ENCODE measurements at places on chromosomes 5 and 9.

DNA sequence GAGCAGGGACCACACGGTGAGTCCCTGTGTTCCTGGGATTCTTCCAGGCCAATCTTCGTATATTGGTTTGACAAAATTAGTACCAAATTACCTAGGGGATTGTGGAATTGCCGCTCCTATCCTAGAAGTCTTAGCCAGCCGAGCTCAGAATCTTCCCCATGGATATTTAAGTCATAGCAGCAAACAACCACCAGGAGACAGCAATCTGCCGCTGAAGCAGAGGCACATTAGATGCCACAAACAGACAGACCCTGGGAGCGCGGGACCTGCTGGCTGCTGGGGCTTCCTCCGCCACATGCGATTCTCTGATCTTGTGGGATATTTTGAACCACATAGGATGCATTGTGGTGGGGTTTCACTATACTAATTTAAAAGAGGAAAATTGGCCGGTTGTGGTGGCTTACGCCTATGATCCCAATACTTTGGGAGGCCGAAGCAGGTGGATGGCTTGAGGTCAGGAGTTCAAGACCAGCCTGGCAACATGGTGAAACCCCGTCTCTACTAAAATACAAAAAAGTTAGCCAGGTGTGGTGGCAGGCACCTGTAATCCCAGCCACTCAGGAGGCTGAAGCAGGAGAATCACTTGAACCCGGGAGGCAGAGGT lies 31.7 kb upstream of the ZBTB43 start:
- no peak for DNase-seq

- no peak for DNase-seq
These were observed 12.2 kb downstream of the RNF130 start for GRCh38 chr5:180059326-180059725.

DNA sequence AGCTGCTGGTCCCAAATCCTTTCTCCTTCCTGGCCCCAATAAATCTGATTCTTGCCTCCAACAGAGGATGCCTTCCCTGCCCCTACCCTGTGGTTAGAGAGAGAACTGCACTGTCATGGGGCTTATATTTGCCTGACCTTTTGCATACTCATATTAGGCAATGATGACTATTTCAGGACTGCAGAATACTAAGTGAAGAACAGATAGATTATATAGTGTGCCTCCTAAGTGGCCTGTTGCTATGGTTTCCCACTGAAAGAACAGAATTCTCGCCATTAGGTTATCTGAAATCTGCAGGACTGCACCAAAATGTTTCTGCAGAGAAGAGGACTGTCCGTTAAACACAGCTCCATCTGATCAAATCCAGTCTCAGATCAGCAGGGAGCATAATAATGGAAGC lies 87.3 kb upstream of the CCNG1 start:
- no peak for DNase-seq

GRCh38 chr9:117245175-117245829 lies 169.6 kb downstream of the ASTN2 start:
- DNase-seq, result no peak

DNA sequence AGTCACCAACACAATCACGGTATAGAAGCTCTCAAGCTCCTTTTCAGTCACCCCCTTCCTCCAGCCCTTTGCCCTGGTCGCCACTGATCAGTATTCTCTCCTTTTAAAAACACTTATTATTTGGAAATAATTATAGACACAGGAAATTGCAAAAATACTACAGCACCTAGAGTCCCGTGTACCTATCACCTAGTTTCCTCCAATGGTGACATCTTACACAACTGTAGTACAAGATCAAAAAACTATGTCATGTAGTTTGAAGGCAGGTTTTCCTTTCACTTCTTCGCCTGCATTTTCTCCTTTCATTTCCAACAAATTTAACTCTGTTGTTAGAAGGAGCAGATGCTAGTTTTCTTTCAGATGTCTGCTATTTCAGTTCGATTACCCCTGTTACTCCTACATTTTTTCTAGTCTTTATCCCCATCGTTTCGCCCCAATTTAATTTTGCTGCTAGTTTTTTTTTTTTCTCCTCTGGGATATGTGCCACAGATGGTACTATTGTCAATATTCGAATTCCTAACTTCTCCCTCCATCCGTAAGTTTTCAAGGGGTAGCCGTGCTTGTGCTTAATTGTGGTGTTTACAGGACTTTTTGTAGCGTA lies 612 bp upstream of the ATG10 start:
- peak; percentile 22 for DNase-seq

GRCh38 chr9:113559834-113560800 lies 96.6 kb downstream of the RGS3 start:
- DNase-seq, result no peak

DNA sequence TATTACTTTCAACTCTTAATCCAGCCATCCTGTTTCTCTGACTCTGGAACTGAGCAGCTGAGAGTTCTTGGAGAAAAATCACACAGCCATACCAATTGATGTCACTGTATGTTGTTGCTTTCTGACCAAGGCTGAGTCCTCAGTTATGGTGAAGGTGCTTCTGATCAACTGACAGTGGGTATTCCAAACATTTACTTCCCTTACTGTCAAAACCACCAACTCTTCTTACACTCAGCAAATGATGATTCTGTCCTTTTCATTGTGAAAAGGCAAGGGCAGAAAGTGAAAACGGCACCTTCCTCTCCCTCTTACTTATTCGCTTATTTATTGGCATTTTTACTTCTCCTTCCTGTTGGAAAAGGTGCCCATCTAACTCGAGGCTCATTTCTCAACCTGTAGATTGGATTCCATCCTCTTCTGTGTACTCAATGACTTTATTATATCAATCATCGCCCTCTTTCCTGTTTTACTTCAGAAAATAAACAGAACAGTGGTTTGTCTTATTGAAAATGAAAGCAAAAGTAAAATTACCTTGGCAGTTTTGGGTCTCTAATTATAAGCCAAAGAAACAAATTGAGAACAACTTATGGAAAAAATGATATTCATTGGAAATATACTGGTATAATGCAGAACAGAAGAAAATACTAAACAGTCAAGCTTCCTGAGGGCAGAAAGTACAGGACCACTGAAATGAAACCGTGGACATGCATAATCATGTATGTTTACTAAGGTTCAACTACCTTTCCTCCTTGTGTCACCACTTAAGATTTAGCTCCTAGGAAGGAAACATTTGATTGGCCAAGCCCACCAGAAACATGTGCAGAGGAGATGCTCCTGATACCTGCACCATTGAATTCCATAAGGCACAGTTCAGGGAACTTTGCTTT lies 104.5 kb upstream of the CHD1 start:
- DNase-seq, result no peak

DNA sequence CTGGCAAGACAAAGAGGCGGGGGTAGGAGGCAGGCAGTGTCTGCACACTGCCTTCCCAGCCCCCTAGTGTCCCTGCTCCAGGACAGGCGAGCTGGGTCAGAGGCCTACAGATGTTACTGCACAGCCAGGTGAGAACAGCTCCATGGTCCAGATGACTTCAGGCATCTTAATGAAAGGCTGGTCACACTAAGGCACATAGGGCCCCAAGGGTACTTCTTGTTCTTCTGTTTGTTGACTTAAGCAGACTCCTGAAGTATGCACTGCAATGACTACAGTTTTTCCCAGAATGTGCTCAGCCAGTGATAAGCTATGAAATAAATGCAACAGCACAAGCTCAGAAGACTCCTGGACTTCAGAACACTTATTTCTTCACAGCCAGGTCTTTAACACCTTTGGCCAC lies 27.4 kb downstream of the ATPSCKMT start:
- DNase-seq, result no peak

- DNase-seq, result no peak
These were observed at the start of gene TNFSF15 for GRCh38 chr9:114805670-114806525. TSS of gene TNFSF15 (minus strand) at chr9:114806039. CDS start at chr9:114806012, 27 bp downstream.

GRCh38 chr9:107973451-107973850 lies 483.9 kb upstream of the KLF4 start:
- no peak for DNase-seq

DNA sequence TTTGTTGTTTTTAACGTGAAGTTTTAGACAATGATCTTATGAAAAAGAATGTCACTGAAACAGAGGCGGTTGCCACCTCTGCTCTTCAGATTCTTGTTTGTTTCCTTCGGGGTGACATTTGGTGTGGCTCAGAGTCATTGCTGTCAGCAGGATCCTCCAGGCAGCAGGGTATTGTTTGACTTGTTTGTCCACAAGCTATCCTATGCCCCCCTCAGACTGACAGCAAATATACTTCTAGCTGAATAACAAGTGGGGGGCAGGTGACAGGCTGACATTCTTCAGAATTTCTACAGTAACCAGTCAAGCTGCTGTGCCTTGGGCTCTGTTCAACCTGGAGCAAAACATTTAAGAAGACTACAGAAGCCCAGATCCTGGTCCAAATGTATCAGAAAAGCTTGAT lies 383.3 kb downstream of the YTHDC2 start:
- no peak for DNase-seq

DNA sequence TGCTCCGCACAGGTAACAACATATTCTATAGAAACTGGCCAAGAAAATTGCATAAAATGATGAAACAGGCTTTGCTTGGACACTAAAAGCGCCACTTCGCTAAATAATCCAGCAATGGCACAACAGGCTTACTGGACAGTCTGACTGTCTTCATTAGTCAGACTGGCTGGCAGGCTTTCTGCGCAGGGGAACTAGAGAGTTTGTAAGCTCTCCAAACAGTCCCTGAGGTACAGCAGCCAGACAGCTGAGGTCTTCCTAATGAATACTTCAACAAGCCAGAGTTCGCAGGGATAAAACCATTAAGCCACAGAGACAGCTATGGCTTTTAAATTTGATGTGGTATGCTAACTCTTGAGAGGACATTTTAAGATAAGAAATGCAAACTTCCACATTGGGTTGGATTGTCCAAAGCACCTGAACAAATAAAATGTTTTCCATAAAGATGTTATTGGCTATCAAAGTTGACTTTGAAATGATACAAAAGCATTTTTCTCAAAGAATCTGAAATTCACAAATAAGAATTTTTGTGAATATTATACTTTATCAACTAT lies 20.7 kb downstream of the PLK2 start:
- DNase-seq, result no peak

GRCh38 chr9:122402403-122402871 lies 31.6 kb downstream of the PTGS1 start:
- DNase-seq, result no peak

- DNase-seq, result no peak
These were observed 19.8 kb downstream of the CKMT2 start for GRCh38 chr5:81252904-81253303.

DNA sequence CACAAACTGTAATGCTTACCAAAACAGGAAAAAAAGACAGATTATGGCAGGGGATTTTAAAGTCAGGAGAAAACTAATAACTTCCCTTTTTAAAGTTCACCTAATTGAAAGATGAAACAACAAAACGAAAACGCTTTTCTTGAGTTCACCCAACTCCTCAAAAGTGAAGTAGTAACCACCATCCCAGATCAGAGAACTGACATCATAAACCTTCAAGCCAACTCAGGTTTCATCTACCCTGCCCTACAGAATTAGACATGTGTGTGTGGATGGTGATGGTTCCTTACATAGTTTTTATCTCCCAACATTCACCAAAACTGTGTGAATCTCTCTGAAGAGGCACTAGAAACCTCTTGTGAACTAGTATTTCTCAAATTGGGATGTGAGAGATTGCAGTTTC lies 195.2 kb upstream of the PTGER4 start:
- DNase-seq, result no peak

DNA sequence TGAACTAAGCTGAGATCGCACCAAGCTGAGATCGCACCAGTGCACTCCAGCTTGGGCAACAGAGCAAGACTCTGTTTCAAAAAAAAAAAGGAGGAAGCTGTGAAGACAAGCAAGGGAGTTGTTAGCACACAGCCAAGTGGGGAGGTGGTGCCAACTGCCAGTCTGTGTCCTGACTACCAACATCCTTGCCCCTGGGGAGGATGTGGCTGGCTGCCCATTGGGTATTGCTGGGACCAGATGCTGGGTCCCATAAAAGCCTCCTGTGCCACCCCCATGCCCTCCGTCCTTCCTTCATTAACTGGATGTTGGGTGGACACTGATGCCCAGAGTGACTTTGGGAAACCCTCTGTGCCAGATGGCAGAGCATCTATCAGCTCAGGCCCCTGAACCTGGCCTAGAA lies 157.1 kb upstream of the COL5A1 start:
- no peak for DNase-seq

GRCh38 chr5:79636981-79637733 lies 24.9 kb downstream of the TENT2 start:
- DNase-seq, result no peak

GRCh38 chr5:169914766-169915165 lies 65.5 kb downstream of the INSYN2B start:
- DNase-seq, result no peak

GRCh38 chr5:134642931-134643530 lies 5.6 kb upstream of the SEC24A start:
- no peak for DNase-seq

DNA sequence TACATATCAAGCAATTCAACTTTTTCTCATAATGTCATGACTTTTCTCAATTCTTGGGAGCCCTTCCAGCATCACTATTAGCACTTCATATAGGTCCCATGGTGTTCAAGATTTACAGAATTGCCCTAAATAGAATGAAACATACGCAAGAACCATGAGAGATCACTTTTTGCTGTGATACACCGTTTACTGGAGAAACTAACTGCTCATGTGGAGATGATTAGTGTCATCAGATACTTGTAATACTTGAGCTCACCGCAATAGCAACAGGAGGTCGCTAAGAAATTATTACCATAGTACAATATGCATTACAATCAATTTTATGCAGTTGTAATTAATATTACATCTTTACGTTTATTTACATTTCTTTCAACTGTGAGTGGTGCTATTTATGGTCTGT lies 4.8 kb upstream of the PCSK5 start:
- DNase-seq, result no peak

GRCh38 chr9:27504259-27504658 lies 19.8 kb upstream of the IFNK start:
- no peak for DNase-seq

GRCh38 chr9:15142878-15143534 lies 164.0 kb downstream of the TTC39B start:
- DNase-seq, result peak; percentile 28

GRCh38 chr5:171893290-171893886 lies 107.8 kb downstream of the SMIM23 start:
- no peak for DNase-seq

GRCh38 chr5:130526708-130527107 lies 622.4 kb downstream of the CHSY3 start:
- DNase-seq, result no peak

GRCh38 chr5:162824360-162824759 lies 613.0 kb upstream of the CCNG1 start:
- DNase-seq, result no peak

DNA sequence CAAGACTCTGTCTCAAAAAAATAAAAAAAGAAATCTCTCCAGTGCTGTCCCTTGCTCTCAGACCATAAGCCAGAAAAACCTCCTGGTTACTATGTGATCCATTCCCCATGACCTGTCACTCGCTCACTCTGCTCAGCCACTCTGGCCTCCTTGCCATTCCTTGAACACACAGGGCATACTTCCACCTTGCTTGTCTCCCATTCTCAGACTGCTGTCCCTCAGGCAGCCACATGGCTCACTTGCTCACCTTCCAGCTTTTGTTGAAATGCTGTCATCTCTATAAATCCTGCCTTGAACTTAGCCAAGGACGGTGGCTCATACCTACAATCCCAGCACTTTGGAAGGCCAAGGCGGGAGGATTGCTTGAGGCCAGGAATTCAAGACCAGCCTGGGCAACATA lies 82.9 kb downstream of the UGCG start:
- DNase-seq, result no peak

GRCh38 chr5:167726642-167727041 lies 564.8 kb upstream of the WWC1 start:
- no peak for DNase-seq

- no peak for DNase-seq
These were observed 19.2 kb downstream of the BHMT start for GRCh38 chr5:79130781-79131180.

GRCh38 chr5:34519489-34520220 lies 136.5 kb upstream of the RAI14 start:
- DNase-seq, result no peak

GRCh38 chr9:135301271-135302263 lies 178.0 kb upstream of the PPP1R26 start:
- DNase-seq, result no peak

Data from naive thymus-derived CD8-positive, alpha-beta T cell (primary cell).